ENCODE measurements at places on chromosomes 1 and 21. TPM values are rescaled to one million over a fixed set of nuclear protein-coding genes. Genes with fewer than 3 reads are reported as not detected.

Gene SAMD13
- 3.1 TPM for total RNA-seq

DNA sequence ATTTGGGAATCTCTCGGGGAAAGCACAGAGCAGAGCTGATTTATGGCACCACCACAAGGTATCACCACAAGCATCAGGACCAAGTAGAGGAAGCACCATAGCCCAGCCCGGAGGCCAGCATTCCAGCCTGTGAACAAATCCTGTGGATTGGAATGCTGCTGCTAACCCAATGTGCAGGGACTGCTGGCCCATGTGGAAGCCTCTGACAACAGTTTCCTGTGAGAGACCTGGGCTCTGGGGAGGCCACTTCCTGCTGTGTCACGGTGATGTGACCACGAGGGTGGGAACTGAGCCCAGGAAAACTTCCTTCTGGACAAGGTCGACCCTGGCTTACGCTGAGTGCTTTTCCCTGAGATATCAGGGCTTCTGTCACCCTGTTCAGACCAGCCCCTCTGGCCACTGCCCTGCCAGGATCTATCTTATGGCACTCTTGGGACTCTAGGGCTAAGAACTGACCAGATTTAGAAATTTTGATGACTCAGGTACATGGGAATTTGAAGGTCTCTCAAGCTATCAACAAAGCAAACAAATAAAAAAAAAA lies 88.3 kb upstream of the NGF start:
- peak; percentile 64 for DNase-seq
- H3K36me3 ChIP-seq: no peaks in the 10 kb centered on the region
- no peaks in the 10 kb centered on the region for H3K4me1 ChIP-seq

Gene FCRL5
- total RNA-seq: not detected

Gene CELF3
- not detected for total RNA-seq

DNA sequence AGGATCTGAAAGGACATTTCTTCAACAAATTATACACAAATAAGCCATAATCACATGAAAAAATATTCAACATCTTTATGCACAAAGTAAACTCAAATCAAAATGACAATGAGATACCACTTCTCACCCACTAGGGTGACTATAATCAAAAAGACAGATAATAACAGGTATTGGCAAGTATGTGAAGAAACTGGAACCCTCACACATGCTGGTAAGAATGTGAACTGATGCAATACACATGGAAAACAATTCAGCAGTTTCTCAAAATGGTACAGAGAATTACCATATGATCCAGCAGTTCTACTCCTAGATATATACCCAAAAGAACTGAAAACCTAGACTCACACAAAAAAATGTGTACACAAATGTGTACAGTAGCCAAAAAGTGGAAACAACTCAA lies 62.5 kb downstream of the CHD5 start:
- H3K36me3 ChIP-seq: no peaks in the 10 kb centered on the region
- H3K4me1 ChIP-seq: no peaks in the 10 kb centered on the region
- DNase-seq: no peak
- H3K27me3 ChIP-seq: peaks cover 4% of the 10 kb centered on the region
- no peak overlapping the region for H3K27ac ChIP-seq

Measured in gastrocnemius medialis (tissue), 4 donors.